ENCODE measurements at places on chromosomes 1 and 21. TPM values are rescaled to one million over a fixed set of nuclear protein-coding genes. Genes with fewer than 3 reads are reported as not detected.

Gene C1QC
- polyA plus RNA-seq = not detected

Gene CLEC20A
- polyA plus RNA-seq = 23.4 TPM

Gene AMPD1
- polyA plus RNA-seq = not detected

- H3K4me1 ChIP-seq = peaks cover 8% of the 10 kb centered on the region
- no peaks in the 10 kb centered on the region for H3K36me3 ChIP-seq
Measured at GRCh38 chr1:110765640-110766335, 91.0 kb upstream of the KCNA3 start.

DNA sequence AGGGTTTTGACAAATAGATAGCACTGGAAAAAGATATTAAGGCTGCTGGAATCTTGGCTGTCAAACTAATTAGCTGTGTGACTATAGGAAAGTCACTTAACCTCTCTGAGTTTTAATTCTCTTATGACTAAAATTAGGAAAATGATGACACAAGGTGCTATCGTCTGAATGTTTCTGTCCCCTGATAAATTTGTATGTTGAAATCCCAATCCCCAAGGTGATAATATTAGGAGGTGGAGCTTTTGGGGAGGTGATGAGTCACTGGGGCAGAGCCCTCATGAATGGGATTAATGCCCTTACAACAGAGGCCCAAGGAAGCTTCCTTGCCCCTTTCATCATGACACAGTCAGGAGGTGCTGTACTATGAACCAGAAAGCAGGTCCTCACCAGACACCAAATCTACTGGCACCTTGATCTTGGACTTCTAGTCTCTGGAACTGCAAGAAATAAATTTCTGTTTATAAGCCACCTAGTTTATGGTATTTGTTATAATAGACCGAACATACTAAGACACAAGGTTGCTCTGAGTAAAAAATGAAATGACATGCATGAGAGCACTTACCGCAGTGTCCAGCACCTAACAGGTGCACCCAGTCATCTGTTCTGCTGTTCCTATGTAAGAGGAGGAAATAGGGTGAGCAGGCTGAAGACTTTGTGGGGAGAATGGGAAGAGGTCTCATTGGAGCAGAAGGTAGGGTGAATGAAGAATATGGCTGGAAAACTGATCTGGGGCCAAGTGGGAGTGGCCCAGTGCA, 26.3 kb upstream of the DISP1 start:
- H3K36me3 ChIP-seq = peaks cover 7% of the 10 kb centered on the region
- H3K27me3 ChIP-seq = no peaks in the 10 kb centered on the region
- H3K27ac ChIP-seq = no peak overlapping the region
- peak overlapping the region; percentile 59 for H3K4me3 ChIP-seq
- H3K4me1 ChIP-seq = peaks cover 74% of the 10 kb centered on the region

- no peak overlapping the region for H3K4me3 ChIP-seq
- H3K36me3 ChIP-seq = no peaks in the 10 kb centered on the region
- peaks cover 12% of the 10 kb centered on the region for H3K27me3 ChIP-seq
Measured at GRCh38 chr21:34728479-34728878, 59.7 kb downstream of the CLIC6 start.

GRCh38 chr21:28754862-28755261, 237.8 kb downstream of the LTN1 start:
- H3K27ac ChIP-seq = no peak overlapping the region
- no peak for DNase-seq
- H3K27me3 ChIP-seq = no peaks in the 10 kb centered on the region
- H3K4me3 ChIP-seq = no peak overlapping the region
- H3K36me3 ChIP-seq = no peaks in the 10 kb centered on the region

DNA sequence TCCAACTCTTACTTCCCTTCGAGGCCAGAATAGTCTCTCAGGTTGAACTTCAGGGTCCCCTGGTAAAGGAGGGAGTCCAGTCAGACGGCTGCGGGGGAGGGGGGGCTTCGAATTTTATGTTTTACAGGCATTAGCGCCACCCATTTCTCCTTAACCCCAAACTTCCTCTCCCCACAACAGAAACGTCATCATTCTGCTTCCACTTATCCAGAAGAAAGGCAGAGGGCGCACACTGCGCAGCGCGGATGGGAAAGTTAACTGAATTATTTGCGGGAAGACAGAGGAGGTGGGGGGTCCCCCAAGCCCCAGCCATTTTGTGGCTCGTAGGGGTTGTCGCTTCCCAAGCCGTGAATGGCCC, 529 bp upstream of the PRMT2 start:
- peaks cover 18% of the 10 kb centered on the region for H3K27me3 ChIP-seq
- no peaks in the 10 kb centered on the region for H3K36me3 ChIP-seq
- H3K4me1 ChIP-seq = peaks cover 47% of the 10 kb centered on the region
- peak overlapping the region; percentile 84 for H3K4me3 ChIP-seq

GRCh38 chr1:6982443-6982842, 197.2 kb downstream of the CAMTA1 start:
- H3K27me3 ChIP-seq = no peaks in the 10 kb centered on the region
- no peak for DNase-seq
- H3K36me3 ChIP-seq = no peaks in the 10 kb centered on the region
- H3K4me3 ChIP-seq = no peak overlapping the region

DNA sequence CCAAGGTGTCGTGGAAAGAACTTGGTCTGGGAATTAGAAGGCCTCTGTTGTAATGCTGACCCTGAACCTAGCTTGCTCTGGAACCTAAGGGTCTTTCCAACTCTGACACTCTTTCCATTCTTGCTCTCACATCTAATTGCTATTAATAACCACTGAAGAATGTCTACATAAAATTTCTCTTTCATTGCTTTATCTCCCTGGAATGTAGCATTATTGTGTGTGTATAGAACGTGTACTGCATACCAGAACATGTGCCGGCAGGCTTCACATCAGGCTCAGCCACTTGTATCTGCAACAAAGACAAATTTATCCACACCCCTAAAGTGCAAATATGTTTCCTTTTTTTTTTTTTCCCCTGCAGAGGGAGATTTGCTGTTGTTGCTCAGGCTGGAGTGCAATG, 13.9 kb upstream of the LAX1 start:
- H3K36me3 ChIP-seq = no peaks in the 10 kb centered on the region
- no peak for DNase-seq
- no peaks in the 10 kb centered on the region for H3K27me3 ChIP-seq
- no peak overlapping the region for H3K4me3 ChIP-seq
- H3K27ac ChIP-seq = no peak overlapping the region
- peaks cover 29% of the 10 kb centered on the region for H3K4me1 ChIP-seq

DNA sequence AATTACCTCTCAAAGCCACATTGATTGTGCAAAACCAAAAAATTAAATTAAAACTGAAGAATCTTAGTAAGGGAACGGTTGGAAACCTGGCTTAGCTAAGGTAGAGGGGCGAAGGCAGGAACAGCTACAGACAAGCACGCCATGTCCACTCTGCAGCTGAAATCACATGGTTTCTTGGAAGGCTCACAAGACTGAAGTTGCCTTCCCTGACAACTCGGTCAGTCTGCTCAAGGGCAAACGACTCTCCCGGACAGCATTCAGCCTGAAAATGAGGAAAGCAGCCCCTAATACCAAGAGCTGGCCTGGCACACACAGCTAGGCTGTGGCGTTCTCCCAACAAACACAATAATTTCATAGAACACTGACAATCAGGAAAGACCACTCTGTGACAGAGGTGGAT, 22.7 kb upstream of the BECN2 start:
- H3K27ac ChIP-seq = no peak overlapping the region
- H3K4me3 ChIP-seq = no peak overlapping the region
- DNase-seq = no peak
- no peaks in the 10 kb centered on the region for H3K4me1 ChIP-seq
- peaks cover 4% of the 10 kb centered on the region for H3K27me3 ChIP-seq
- H3K36me3 ChIP-seq = no peaks in the 10 kb centered on the region

- H3K27ac ChIP-seq = no peak overlapping the region
- no peaks in the 10 kb centered on the region for H3K4me1 ChIP-seq
- H3K36me3 ChIP-seq = no peaks in the 10 kb centered on the region
- H3K4me3 ChIP-seq = no peak overlapping the region
- DNase-seq = no peak
- no peaks in the 10 kb centered on the region for H3K27me3 ChIP-seq
Measured at GRCh38 chr1:106836708-106837107, 219.8 kb upstream of the PRMT6 start.

GRCh38 chr1:154557939-154558719, at the start of gene UBE2Q1:
Gene UBE2Q1, minus strand, starts transcription at chr1:154558662. Its CDS starts 109 bp downstream, at chr1:154558553.
- peak; percentile 38 for DNase-seq
- no peaks in the 10 kb centered on the region for H3K27me3 ChIP-seq
- peak within 1 kb of the TSS; percentile 97 for H3K4me3 ChIP-seq
- H3K4me1 ChIP-seq = peaks cover 28% of the 10 kb centered on the region

- H3K27ac ChIP-seq = no peak overlapping the region
- no peaks in the 10 kb centered on the region for H3K36me3 ChIP-seq
- no peak for DNase-seq
- no peaks in the 10 kb centered on the region for H3K4me1 ChIP-seq
Measured at GRCh38 chr1:77925518-77925917, 37.1 kb downstream of the NEXN start.

Measured in naive B cell (primary cell).